Activated CD8-positive, alpha-beta memory T cell treated with anti-CD3 and anti-CD28 coated beads, Interleukin-2, amount 10 ng/mL, durations not matched to agents 7 days and 5 days (primary cell): ENCODE measurements at places on chromosomes 11 and 22. TPM values are rescaled to one million over a fixed set of nuclear protein-coding genes. Genes with fewer than 3 reads are reported as not detected.

DNA sequence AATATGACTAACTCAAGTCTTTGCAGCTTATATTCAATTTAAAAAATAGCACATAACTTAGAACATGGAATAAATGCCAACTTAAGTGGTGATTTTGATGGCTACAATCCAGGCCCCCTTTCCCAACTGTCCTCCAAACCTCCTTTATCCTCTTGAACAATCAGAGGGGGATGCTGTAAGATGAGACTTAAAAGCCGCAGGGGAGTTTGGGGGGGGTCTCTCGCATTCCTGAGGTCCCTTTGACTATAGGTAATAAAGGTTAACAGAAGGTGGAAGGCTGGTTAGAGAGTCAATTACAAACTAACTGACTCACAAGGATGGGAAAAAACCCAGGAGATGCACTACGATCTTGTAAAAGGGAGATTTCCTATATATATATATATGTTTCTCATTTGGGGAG is 101.8 kb downstream of the KIRREL3 start:
- H3K27ac ChIP-seq = no peak overlapping the region
- H3K27me3 ChIP-seq = no peaks in the 10 kb centered on the region
- H3K4me1 ChIP-seq = no peaks in the 10 kb centered on the region
- DNase-seq = no peak

GRCh38 chr11:99316776-99317520 is 296.2 kb downstream of the CNTN5 start:
- H3K4me1 ChIP-seq = no peaks in the 10 kb centered on the region
- H3K36me3 ChIP-seq = no peaks in the 10 kb centered on the region
- H3K27me3 ChIP-seq = no peaks in the 10 kb centered on the region
- H3K4me3 ChIP-seq = no peak overlapping the region
- no peak for DNase-seq

- H3K36me3 ChIP-seq = peaks cover 40% of the 10 kb centered on the region
- H3K27me3 ChIP-seq = no peaks in the 10 kb centered on the region
- H3K27ac ChIP-seq = no peak overlapping the region
- H3K4me3 ChIP-seq = no peak overlapping the region
Observed at GRCh38 chr11:108351468-108351867, 115.9 kb downstream of the C11orf65 start.

DNA sequence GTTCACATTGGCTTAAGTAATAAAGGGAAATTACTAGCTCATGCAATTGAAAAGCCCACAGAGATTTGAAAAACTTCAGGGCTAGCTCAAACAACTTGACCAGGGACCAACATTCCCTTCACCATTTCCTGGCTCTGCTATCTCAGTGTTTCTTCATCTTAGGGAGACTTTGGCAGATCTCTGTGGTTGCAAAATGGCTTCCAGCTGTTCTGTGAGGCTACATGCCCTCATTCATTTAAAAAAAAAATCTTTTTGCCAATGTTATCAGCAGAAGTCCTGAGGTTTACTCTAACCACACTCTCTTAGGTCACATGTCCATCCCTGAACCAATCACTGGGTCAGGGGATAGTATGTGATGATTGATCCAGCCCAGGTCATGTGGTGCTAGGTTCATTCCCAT is 13.9 kb upstream of the RASSF10 start:
- DNase-seq = no peak
- peaks cover 35% of the 10 kb centered on the region for H3K27me3 ChIP-seq
- no peaks in the 10 kb centered on the region for H3K4me1 ChIP-seq
- no peaks in the 10 kb centered on the region for H3K36me3 ChIP-seq

DNA sequence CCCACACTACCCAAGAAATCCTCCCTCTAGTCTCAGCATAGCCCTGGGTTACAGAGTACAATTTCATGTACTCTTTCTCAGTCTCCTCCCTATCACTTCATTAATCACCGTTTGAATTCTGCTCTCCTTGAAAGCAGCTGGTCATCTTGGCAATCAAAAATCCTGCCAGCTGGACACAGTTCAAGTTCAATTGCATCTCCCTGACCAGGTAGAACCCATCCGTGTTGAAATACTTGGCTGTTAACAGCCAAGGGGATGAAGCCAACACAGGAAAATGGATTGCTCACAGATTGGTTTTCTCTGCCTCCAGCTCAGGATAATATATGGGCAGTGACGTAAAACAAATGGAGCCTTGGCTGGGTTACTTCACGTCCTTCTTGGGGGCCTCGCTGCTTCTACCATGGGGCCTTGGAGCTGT is 55.1 kb upstream of the GRK3 start:
- no peak overlapping the region for H3K4me3 ChIP-seq
- no peaks in the 10 kb centered on the region for H3K27me3 ChIP-seq
- H3K27ac ChIP-seq = no peak overlapping the region

DNA sequence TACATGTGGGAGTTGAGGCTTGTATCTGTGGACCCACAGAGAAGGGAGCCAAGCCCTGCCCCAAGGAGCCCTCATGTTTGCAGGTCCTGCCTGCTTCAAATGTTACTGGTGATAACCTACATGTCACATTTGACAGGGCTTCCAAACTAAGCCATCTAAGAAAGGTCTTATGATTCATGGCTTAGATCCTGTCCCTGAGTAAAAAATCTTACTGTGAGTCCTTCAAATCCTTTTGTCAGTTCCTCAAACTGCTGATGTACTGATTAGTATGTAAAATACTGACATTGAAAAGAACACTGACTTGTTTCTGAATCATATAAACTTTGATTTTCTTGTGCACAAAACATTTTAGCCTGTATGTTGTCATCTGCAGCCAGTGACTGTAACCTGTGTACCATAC is 1.0 kb upstream of the PANX1 start:
- DNase-seq = no peak
- H3K27me3 ChIP-seq = no peaks in the 10 kb centered on the region
- peaks cover 15% of the 10 kb centered on the region for H3K4me1 ChIP-seq
- peak overlapping the region; percentile 86 for H3K27ac ChIP-seq

- H3K36me3 ChIP-seq = no peaks in the 10 kb centered on the region
- DNase-seq = no peak
- no peak overlapping the region for H3K4me3 ChIP-seq
- H3K27me3 ChIP-seq = no peaks in the 10 kb centered on the region
- H3K27ac ChIP-seq = no peak overlapping the region
Observed at GRCh38 chr11:70886676-70887541, 365.5 kb downstream of the SHANK2 start.

DNA sequence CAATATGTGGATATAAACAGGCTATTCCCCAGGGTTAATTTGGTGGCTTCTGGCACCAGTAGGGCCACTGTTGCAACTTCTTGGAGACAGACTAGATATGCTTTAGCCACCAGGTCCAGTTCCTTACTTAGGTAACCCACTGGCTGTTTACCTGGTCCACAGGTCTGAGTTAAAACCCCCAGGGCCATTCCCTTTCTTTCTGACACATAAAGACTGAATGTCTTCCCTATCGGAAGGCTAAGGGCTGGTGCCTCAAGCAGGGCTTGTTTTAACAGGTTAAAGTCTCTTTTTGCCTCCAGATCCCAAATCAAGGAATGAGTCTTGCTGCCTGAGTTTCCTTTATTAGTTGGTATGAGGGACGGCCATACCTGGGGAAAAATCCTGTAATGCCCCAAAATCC is 1052.7 kb upstream of the CNTN5 start:
- H3K27me3 ChIP-seq = no peaks in the 10 kb centered on the region
- no peak overlapping the region for H3K27ac ChIP-seq
- DNase-seq = no peak
- H3K4me3 ChIP-seq = no peak overlapping the region
- H3K4me1 ChIP-seq = no peaks in the 10 kb centered on the region
- no peaks in the 10 kb centered on the region for H3K36me3 ChIP-seq

DNA sequence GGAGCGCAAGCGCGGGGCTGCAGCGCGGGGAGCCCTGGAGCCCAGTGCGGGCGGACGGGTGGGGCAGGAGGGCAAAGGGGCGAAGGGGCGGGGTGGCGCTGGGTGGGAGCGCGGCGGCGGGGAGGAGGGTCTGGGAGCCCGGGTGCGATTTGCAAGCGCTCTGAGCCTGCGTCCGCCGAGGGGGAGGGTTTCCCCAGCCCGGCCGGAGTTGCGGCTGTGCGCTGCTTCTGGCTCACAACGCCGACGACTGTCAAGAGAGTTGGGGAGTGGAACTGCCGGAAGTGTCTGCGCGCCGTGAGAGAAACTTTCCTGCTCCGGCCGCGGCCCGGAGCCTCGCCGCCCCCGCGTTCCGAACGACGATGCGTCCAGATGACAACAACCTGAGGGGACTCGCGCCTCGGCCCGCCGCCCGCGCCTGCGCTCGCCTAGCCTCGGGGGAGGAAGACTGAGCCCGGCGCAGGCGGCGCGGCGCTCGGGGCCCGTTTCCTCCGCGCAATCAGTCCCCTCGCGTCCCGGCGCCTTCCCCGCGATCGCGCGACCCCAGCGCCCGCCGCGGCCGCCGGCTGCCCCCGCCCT is at the start of gene ARHGAP42:
ARHGAP42 (plus strand) TSS at position 235 of the 576 bp plus-strand sequence. CDS start 391 bp downstream, outside the sequence.
- peaks cover 11% of the 10 kb centered on the region for H3K4me1 ChIP-seq
- peak; percentile 42 for DNase-seq
- H3K27me3 ChIP-seq = peaks cover 26% of the 10 kb centered on the region
- no peak within 1 kb of the TSS for H3K27ac ChIP-seq

DNA sequence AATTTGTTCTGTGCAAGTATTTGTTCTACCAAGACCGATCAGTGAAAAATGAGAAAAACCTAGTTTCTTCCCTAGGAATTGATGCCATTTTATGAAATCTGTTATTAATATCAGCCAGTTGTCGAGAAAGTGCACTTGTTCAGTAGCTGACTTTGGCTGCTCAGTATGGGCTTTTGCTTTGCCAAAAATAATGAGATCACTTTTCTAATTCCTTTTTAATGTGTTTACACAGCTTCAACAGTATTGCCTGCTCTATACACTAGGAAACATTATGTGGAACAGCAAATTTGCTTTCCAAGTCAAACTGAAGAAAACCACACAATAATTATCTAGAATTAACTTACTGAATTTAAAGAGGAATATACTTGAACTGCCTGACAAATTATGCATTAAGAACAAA is 34.4 kb downstream of the SCUBE2 start:
- H3K4me3 ChIP-seq = no peak overlapping the region
- peaks cover 45% of the 10 kb centered on the region for H3K27me3 ChIP-seq
- DNase-seq = no peak
- H3K36me3 ChIP-seq = no peaks in the 10 kb centered on the region
- H3K4me1 ChIP-seq = peaks cover 11% of the 10 kb centered on the region
- H3K27ac ChIP-seq = no peak overlapping the region

DNA sequence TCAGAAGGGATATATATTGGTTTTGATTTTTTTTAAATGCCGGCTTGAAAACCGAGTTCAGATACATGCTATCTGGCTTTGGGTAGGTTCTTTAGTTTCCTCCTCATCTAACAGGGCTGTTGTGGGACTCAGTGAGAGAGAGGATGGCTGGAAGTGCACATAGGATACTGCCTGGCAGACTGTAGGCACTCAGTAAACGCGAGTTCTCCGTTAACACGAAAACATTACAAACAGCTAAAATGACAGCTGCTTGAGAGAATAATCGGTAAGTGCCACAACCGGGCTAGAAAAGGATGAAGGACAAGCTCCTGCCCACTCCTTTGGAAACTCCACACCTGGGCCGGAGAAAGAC is 369 bp downstream of the XRRA1 start:
- H3K4me1 ChIP-seq = peaks cover 52% of the 10 kb centered on the region
- DNase-seq = no peak
- H3K4me3 ChIP-seq = peak overlapping the region; percentile 98
- H3K27me3 ChIP-seq = no peaks in the 10 kb centered on the region
- H3K36me3 ChIP-seq = peaks cover 49% of the 10 kb centered on the region

DNA sequence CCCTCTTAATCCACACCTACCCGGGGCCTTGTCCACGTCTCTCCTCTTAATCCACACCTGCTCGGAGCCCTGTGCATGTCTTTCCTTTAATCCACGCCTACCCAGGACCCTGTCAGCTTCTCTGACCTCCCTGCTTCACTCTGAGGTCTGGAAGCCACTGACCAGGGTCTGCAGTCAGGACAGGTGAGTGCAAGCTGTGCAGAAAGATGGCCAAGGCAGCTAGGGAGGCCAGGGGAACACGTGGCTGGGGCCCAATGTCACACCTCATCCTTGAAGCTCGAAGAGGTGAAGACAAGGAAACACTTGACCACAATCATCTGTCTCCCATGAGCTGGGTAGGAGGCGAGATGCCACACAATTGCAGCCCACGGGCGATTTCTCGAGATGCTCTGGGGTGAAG is 1516.9 kb downstream of the BRD1 start:
- no peaks in the 10 kb centered on the region for H3K4me1 ChIP-seq
- no peaks in the 10 kb centered on the region for H3K27me3 ChIP-seq
- no peak overlapping the region for H3K4me3 ChIP-seq
- DNase-seq = no peak

DNA sequence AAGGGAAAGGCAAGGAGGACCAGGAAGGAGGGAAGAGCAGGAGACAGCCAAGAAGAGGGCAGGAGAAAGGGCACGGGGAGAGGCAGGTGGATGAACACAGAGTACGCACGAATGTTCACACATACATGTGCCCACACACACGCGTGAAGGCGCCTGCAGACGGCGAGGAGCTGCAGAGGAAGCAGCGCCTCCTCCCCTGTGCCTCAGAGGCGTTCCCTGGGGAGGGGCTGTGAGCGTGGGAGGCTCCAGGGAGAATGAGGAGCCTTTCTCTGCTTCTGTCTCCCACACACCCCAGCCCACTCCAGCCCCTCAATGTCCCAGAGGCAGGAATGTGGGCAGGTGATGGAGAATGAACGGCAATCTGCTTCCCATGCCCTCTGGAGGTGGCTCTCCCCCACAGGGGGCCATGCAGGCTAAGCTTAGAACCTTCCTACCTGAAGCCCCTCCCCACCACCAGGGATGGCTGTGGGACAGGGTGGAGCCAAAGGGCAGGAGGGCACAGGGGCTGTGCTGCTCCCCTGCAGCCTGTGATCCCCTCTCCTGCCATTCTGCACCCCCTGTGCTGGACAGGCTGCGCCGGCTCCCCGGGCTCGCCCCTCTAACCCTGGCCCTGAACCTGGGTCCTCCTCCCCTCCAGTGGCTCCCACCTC is 25.3 kb downstream of the PPM1F start:
- no peak overlapping the region for H3K27ac ChIP-seq
- no peak for DNase-seq
- H3K4me3 ChIP-seq = no peak overlapping the region
- H3K4me1 ChIP-seq = no peaks in the 10 kb centered on the region
- no peaks in the 10 kb centered on the region for H3K36me3 ChIP-seq

GRCh38 chr11:65213322-65214211 is 31.8 kb downstream of the CAPN1 start:
- H3K4me1 ChIP-seq = peaks cover 35% of the 10 kb centered on the region
- peaks cover 3% of the 10 kb centered on the region for H3K36me3 ChIP-seq

GRCh38 chr11:94669023-94669422 is 99.1 kb upstream of the AMOTL1 start:
- peaks cover 13% of the 10 kb centered on the region for H3K27me3 ChIP-seq
- no peaks in the 10 kb centered on the region for H3K4me1 ChIP-seq

DNA sequence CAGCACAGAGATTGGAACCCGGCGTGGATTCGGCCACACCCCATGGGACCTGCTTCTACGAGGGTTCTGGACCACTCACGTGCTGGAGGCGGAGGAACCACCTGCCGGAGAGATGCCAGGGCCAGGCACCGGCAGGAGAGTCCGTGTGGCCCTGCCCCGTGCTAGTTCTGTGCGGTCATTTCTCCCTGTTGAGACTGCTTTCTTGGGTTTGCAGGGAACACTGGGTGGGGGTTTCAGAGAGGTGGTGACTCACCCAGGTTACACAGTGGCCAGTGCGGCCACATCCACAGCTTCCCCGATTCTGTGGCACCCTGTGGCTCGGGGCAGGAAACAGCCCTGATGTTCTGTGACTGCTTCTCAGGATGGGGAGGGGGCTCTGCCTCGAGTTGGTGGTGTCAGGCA is 3.6 kb upstream of the PHLDA2 start:
- peaks cover 34% of the 10 kb centered on the region for H3K4me1 ChIP-seq
- no peak overlapping the region for H3K4me3 ChIP-seq
- peaks cover 13% of the 10 kb centered on the region for H3K27me3 ChIP-seq
- H3K27ac ChIP-seq = peak overlapping the region; percentile 56

RFPL3 gene
- not detected for total RNA-seq

CDC42EP1 gene
- 0.42 TPM for total RNA-seq

MS4A8 gene
- not detected for total RNA-seq

WBP2NL gene
- total RNA-seq = 0.91 TPM

GP1BB gene
- total RNA-seq = not detected

VPS37C gene
- 5.4 TPM for total RNA-seq
